ENCODE measurements at places on chromosomes 4 and X. TPM values are rescaled to one million over a fixed set of nuclear protein-coding genes. Genes with fewer than 3 reads are reported as not detected.

DNA sequence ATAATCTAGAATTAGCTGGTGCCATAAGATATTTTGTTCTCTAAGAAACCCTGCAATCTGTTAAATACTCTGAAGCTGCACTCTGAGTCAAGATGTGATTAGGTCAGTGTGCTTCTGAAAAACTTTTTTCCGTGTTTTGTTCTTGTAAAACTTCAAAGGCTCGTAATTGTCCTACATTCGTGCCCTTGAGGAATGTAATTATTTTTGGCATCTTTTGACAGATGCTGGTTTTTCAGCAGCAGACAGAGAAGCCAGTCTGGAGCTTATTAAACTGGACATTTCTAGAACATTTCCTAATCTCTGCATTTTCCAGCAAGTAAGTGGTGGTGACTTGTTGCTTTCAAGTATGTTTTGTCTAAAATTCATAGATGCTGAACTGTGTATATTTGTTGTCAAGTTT, 36.8 kb upstream of the TADA2B start:
- H3K27me3 ChIP-seq, result no peaks in the 10 kb centered on the region
- no peak for DNase-seq
- peaks cover 61% of the 10 kb centered on the region for H3K36me3 ChIP-seq
- no peak overlapping the region for H3K4me3 ChIP-seq
- no peak overlapping the region for H3K27ac ChIP-seq

DNA sequence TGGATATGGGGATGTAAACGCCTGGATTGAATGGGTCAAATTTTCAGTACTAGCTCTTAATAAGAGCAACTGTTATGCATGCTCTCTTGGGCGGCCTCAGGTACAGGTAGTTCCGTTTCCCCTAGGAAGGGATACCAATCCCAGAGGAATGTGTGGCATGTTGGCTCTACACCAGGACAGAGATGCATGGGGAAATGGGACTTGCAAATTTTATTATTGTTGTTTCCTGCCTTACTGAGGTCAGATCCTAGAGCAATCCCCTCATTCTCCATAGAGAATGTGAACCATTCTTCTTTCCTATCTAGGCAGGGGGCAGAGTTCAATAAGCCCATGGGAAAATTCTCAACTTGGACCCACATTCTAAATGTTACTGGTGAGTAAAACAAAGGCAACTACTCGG, 361.8 kb upstream of the FGF16 start:
- no peak overlapping the region for H3K27ac ChIP-seq
- no peaks in the 10 kb centered on the region for H3K27me3 ChIP-seq
- no peak for DNase-seq
- no peaks in the 10 kb centered on the region for H3K4me1 ChIP-seq

GRCh38 chr4:159343116-159343515, 240.2 kb downstream of the RAPGEF2 start:
- H3K4me3 ChIP-seq, result no peak overlapping the region
- H3K27ac ChIP-seq, result no peak overlapping the region
- no peak for DNase-seq

GRCh38 chrX:11960031-11960430, 178.2 kb upstream of the FRMPD4 start:
- no peak overlapping the region for H3K27ac ChIP-seq
- H3K27me3 ChIP-seq, result no peaks in the 10 kb centered on the region
- H3K4me1 ChIP-seq, result no peaks in the 10 kb centered on the region
- H3K4me3 ChIP-seq, result no peak overlapping the region
- no peaks in the 10 kb centered on the region for H3K36me3 ChIP-seq
- no peak for DNase-seq

DNA sequence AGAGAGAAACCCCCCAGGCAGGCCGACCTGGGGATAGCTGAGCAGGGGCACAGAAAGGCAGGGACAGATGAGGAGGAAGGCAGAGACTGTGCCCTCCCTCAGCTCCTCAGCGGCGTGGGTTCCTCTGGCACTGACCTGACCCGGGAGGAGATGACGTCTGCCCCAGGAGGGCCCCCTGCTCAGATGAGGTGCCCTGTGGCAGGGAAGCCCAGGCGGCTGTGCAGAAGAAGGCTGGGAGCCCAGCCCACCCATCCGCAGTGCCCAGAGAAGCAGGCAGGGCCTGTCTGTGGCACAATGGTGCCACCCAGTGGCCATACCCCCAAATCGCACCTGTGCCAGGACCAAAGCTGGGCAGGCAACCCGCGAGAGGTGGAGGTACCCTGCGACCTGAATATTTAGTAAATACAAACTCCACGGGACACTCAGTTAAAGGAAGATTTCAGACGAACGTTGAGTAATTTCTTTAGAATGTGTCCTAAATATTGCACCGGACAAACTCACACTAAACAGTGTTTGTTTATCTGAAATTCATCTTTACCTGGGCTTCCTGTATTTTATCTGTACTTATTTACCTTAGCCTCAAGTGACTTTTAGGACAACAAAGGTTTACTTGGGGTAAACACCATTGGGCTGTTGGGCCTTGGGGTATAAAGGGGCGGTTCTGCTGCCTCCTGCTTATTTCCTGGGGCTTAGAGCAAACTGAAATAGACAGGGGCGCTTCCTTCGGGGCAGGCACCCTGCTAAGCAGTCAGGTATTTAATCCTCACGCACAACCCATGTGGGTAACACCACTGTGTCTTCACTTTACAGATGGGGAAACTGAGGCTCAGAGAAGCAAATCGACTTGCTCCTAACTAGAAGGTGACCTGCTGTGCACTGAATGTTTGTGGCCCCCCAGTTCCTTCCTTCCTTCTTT, 46.5 kb upstream of the HMX1 start:
- no peaks in the 10 kb centered on the region for H3K36me3 ChIP-seq
- H3K4me3 ChIP-seq, result no peak overlapping the region
- peak; percentile 48 for DNase-seq

DNA sequence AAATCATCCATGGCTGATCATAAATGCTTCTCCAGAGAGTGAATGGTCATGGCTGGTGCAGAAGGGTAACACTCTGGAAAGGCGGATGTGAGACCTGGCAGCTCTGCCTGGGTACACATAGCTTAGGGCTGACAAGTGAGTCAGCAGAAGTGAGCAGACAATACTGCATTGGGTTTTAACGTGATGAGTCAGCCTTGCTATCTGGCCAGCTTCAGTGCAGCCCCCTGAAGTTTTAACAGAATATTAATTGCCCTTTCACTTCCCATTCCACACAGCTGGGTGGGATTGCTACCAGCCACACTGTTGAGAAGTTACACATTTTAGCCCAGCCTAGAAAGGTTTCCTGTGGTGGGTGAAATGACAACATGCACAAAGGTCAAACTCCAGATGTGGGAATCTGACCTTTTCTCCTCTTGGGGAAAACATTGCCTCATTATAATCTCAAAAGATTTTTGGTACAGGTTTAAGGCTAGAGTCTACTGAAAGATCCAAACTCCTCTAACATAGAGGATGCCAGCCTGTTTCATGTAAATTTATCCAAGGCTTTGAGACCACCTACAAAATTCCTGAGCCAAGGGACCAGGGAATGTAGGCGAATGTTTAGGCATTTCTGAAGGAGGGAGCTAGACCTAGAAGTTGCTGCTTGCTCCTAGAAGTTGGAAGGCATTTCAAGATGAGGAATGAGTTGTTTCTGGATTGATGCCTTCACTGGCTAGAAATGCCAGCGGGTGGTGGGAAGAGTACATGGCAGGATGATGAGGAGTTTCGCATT, 230.3 kb upstream of the PGRMC2 start:
- no peaks in the 10 kb centered on the region for H3K36me3 ChIP-seq
- no peaks in the 10 kb centered on the region for H3K27me3 ChIP-seq
- no peak overlapping the region for H3K27ac ChIP-seq

DNA sequence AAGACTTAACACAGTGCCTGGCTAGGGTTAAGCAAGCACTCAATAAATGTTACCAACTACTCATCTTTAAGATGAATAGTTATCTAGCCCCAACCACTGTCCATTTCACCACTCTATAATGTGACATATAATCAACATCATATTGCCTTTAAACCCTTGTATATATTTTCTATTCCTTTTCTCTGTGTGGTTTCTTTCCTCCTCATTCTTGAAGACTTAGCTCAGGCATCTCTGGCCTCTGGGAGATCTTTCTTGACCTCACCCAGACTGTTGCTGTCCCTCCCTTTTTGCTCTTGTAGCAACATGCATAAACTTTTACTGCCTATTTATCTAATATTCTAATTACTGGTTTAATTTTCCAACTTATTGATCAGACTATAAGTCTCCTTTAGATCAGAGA, 249.9 kb upstream of the MAB21L2 start:
- no peaks in the 10 kb centered on the region for H3K27me3 ChIP-seq
- no peak for DNase-seq
- H3K4me3 ChIP-seq, result no peak overlapping the region
- no peak overlapping the region for H3K27ac ChIP-seq
- no peaks in the 10 kb centered on the region for H3K36me3 ChIP-seq

MAGEA2 gene
- not detected for total RNA-seq

LIMCH1 gene
- total RNA-seq, result 0.05 TPM

BTK gene
- total RNA-seq, result 4.4 TPM

Measured in natural killer cell (primary cell).